ENCODE measurements at places on chromosomes 16 and 17.

DNA sequence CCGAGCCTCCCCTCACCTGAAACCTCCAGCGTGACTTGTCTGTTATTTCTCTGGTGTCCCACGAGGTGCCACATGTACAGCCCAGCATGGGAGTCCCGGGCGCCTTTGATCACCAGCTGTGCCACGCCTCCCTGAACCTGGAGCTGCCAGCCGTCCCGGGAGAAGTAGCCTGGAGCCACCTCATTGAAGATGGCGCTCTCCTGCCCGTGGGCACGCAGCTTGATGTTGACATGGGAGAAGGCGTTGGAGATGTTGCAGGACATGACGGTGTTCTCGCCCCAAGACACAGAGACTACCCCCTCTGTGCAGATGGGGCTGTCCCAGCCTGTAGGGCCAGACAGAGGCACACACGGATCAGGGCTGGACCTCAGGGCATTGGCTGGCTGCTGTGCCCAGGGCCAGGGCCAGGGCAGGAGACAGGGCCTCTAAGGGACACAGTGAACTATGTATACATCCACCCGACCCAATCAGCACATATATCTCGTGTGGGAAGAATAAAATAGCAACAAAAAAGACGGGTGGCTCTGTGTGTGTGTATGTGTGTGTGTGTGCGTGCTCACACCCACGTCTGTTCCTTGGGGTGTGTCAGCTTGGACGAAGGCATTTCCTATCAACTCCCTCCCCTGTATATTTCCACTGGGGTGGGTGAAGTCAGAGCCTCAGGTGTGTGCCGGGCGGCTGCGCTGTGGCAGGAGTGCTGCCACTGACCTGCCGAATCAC lies 7.3 kb upstream of the CD7 start:
- no peak for DNase-seq

DNA sequence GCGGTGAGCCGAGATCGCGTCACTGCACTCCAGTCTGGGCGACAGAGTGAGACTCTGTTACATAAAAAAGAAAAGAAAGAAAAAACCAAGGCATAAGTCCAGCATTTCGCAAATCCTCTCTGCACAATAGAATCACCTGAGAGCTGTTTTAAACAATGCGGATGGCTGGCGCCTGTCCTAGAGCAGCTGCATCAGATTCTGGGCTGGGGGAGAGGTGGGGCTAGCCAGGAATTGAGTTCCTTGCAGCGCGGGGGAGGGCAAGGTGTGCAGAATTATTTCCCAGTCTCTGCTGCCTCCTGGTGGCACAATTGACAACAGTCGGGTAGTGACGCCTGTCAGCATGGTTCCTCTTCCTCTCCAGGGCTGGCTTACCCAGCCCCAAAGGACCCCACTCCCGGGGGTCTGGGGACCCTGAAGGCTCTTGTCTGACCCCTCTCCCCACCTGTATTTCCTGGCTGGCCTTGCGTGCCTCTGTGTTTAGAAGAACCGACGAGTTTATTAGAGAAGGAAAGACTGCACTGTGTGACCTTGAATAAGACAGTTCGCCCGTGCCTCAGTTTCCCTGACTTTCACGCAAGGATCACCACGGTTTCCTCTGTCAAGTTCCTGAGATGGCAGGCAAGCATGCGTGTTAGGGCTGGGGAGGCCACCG lies 41.1 kb upstream of the PLCG2 start:
- DNase-seq: peak; percentile 76

GRCh38 chr17:19596869-19597268 lies 51.7 kb upstream of the ALDH3A2 start:
- no peak for DNase-seq

DNA sequence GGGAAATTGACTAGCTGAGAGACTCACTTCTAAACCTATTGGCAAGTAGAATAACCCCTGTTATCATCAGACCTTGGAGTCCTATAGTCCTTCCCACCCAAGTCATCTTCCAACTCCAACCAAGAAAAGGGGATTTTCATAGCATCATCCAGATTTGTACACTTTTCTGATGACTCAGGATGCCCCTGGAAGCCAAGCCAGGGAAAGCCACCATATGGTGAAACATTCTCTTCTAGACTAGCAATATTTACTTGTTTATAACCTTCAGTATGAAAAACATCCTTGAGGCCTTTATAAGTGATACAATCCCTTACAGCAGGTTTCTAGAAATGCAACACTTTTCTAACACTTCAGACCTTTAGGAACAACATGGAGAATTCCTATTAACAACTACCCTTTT lies 618.8 kb upstream of the CDH11 start:
- DNase-seq: no peak

GRCh38 chr16:75244844-75245758 lies 6.3 kb downstream of the BCAR1 start:
- no peak for DNase-seq

GRCh38 chr16:78479723-78480122 lies 380.3 kb downstream of the WWOX start:
- no peak for DNase-seq

GRCh38 chr16:10103118-10103517 lies 79.1 kb downstream of the GRIN2A start:
- no peak for DNase-seq

GRCh38 chr16:67146523-67147357 lies 4.1 kb downstream of the B3GNT9 start:
- no peak for DNase-seq

GRCh38 chr17:1705004-1705403 lies 5.2 kb downstream of the TLCD2 start:
- no peak for DNase-seq

DNA sequence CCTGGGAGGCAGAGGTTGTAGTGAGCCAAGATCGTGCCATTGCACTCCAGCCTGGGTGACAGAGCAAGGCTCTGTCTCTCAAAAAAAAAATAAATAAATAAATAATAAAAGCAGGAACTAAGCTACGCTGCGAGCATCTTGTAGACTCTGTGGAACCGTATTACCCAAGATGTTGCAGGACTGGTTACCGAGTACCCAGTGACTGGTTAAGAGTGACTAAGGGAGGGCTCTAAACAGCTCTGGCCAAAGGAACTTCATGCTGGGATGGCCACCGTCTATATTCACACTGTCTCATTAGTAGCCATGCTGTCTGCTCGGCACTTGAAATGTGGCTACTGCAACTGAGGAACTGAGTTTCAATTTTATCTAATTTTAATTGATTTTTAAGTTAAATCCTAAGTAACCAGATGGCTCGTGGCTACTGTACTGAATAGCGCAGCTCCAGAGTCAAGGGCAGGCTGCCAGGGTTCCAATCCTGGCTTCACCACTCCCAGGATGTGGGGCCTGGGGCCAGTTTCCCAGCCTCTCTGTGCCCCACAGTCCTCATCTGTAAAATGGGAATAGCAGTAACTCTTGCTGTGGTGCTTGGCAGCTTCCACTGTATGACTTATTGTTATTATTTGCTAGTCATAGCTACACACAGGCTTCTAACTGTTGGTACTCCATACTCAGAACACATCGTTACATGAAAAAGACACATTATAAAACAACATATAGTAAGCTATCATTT lies 3.0 kb downstream of the NTAN1 start:
- DNase-seq: no peak

GRCh38 chr17:78613416-78613815 lies 36.2 kb upstream of the DNAH17 start:
- no peak for DNase-seq

DNA sequence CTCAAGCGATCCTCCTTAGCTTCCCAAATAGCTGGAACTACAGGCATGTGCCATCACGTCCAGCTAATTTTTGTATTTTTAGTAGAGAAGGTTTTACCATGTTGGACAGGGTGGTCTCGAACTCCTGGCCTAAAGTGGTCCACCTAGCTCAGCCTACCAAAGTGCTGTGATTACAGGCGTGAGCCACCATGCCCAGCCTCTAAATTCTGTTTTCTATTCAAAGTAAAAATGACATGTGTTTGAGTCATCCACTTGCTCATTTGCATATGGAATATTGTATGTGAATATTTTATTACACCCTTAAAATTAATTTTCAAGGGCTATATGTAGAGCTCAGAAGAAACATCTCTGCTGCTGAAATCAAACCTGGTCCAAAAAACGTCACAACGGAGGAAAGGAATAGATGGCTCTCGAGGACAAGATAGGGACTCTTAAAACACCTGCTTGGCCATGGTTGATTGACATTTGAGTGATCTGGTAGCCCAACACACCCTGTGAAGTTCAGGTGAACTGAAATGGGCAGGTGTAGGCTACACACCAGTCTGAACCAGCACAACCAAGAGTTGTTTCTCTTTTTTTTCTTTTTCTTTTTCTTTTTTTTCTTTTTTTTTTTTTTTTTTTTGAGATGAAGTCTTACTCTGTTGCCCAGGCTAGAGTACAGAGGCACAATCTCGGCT lies 51.1 kb downstream of the SF3B3 start:
- no peak for DNase-seq

GRCh38 chr16:68081861-68082628 lies 3.1 kb upstream of the NFATC3 start:
- no peak for DNase-seq

- DNase-seq: no peak
These were observed 52.7 kb downstream of the CDRT4 start for GRCh38 chr17:15414532-15415306.

- no peak for DNase-seq
These were observed 13.6 kb downstream of the KATNB1 start for GRCh38 chr16:57749101-57749692.

- DNase-seq: no peak
These were observed 29.1 kb downstream of the OSBPL7 start for GRCh38 chr17:47792457-47792856.

- DNase-seq: no peak
These were observed 120.2 kb upstream of the CACNG3 start for GRCh38 chr16:24135624-24136565.

GRCh38 chr17:32429598-32429997 lies 14.7 kb upstream of the PSMD11 start:
- DNase-seq: no peak

GRCh38 chr17:56913353-56913866 lies 439 bp downstream of the TRIM25 start:
- DNase-seq: no peak

DNA sequence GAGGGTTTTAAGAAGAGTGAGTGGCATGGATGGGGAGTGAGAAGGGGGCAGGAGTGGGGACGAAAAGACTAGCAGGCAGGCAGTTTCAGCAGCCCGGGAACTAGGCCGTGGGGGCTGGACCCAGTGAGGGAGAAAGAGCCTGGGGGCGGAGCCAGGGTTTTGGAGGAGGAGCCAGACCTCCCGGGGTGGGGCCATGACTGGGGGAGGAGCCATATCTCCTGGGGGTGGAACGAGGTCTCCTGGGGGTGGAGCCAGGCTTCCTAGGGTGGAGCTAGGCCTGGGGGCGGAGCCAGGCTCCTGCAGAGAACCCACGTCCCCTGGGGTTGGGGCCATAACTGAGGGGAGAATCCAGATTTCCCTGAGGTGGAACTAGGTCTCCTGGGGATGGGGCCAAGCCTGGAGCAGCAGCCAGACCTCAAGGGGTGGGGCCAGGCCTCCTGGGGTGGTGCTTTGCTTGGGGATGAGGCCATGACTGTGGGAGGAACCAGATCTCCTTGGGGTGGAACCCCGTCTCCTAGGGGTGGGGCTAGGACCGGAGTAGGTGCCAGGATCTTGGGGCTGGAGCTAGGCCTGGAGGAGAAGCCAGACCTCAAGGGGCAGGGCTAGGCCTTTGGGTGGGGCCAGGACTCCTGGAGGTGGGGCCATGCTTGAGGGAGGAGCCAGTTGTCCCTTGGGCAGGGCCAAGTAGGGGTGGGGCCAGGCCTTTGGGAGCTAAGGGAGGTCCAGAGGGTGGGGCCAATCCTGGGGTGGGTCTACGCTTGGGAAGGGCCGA lies 41.7 kb upstream of the JPH3 start:
- peak; percentile 11 for DNase-seq

- DNase-seq: no peak
These were observed 26.3 kb downstream of the ZC3H18 start for GRCh38 chr16:88596483-88596882.

All from stimulated activated CD8-positive, alpha-beta memory T cell treated with anti-CD3 and anti-CD28 coated beads, Interleukin-7, amount 100 ng/mL, for 24 hours (primary cell).